ENCODE measurements at places on chromosomes 4 and X.

DNA sequence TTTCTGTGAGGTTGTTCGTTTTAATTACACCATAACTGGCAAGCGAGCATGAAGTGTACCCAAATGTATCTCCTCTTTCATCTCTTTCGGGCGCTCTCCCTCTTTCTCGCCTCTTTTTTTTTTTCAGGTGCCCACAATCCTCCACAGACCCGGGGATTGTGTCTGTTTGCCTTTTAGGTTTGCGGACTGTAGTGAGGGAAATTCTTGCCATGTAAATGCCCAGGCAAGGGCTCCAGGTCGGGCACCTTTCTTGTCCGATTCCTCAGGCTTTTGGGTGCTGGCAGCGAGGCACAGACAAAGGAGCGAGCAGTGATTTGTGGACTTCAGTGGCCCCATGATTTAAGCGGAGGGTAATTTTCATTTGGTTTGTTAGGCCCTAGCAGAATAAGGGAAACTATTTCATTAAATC, 1.1 kb upstream of the PHOX2B start:
- no peak for DNase-seq

GRCh38 chrX:76420237-76420636, 7.3 kb upstream of the MAGEE1 start:
- no peak for DNase-seq

DNA sequence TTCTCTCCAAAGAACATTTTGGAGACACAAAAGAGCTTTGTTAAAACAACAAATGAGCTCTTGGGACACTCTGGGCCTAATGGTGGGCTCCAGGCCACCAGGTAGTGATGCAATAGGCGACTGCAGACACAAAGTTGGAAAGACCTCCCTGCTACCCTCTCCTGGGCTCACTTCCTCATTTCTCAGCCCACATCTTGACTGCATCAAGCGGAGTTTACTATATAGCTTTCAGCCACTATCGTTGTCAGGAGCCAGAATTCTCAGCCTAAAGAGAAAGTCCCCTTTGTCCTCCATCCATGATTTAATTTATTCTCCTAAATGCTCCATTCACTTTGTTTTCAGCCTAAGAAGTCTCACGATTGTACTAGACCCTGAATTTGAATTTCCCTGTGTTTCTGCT, 114.9 kb downstream of the EFHC2 start:
- no peak for DNase-seq

DNA sequence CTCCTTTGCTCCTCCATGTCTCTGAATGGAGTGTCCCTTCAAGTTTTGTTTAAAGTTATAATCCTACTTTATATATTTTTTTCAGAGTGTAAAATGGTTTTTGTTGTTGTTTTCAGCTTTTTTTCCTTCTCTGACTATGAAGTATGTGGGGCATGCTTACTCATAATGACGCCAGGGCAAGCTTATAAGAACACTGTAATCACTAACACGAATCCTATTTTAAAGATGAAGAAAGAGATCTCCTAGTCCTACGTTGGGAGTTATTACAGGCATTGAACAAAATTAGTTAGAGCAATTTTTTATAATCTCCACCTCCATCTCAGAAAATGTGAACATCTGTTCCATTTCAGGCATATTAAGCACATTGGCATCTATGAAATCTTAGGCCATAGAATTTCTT, 268.1 kb upstream of the MAGEB2 start:
- DNase-seq: no peak

DNA sequence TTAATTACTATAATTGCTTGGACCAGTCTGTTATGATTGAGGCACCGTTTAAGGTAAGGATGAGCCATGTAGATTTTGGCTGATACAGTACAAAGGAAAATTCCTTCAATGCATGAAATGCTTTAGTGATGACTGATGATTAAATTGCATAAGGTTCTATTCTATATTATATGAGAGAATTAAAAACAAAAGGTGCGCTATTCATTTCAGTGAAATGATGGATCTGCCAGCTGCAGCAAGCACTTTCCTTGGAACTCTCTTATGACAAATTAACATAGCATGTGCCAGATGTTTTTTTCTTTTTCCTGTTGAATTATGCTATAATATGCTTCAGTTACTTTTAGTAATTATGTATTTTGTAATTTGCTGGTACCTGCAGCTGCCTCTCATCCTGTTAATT, 98.5 kb downstream of the JADE1 start:
- no peak for DNase-seq

DNA sequence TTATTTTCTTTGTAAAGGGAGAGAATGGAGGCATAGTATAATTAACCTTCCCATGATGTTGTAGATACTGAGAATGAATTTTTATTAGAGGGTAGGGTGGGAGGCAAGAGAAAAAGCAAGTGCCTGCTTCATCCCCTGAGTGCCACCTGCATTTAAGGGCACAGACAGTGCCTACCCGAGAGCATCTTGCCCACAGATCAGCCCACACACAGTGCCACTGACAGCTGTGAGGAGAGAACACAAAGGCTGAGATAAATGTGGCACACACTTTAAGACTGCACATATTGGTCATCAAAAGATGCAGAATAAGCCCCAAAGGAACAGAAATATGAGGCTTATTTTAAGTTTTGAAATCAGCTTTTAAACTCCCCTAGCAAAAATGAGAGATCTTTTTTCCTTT, 250.8 kb downstream of the SLC39A8 start:
- no peak for DNase-seq

- no peak for DNase-seq
Measured at GRCh38 chr4:167452922-167453430, 218.7 kb upstream of the SPOCK3 start.

GRCh38 chrX:119828446-119828845, 24.3 kb downstream of the UPF3B start:
- no peak for DNase-seq

GRCh38 chr4:100294356-100294755, 104.1 kb upstream of the DDIT4L start:
- no peak for DNase-seq

GRCh38 chr4:37561196-37561802, 124.9 kb downstream of the RELL1 start:
- DNase-seq: no peak

DNA sequence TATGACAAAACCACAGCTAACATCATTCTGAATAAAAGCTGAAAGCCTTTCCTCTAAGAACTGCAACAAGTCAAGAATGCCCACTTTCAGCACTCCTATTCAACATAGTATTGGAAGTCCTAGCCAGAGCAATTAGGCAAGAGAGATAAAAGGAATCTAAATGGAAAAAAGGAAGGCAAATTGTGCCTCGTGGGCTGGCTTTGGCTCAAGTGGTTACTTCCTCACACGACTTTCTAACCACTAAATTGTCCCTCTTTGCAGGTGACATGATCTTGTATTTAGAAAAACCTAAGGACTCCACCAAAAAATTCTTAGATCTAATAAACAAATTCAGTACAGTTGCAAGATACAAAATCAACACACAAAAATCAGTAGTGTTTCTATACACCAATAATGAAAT, 57.2 kb downstream of the SCML2 start:
- no peak for DNase-seq

DNA sequence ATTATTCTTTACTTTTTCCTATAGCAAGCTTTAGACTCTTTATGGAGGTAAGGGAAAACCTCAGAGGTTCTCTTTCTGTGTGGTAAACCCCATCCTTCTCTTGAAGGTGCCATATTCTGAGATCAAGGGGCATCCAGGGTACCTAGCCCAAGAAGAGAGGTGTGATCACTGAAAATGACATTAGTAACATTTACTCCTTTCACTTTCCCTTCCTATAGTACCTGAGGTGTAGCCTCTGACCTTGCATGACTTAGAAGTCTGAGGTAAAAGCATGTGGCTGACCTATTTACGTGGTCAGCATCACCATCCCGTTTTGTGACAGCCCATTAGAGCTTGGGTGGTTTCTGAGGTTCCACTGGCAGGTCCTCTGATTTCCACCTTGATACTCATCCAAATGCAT, 25.7 kb downstream of the SGMS2 start:
- no peak for DNase-seq

- no peak for DNase-seq
Measured at GRCh38 chr4:138561276-138561880, 319.2 kb upstream of the SLC7A11 start.

- no peak for DNase-seq
Measured at GRCh38 chrX:629230-630006, 1.2 kb upstream of the SHOX start.

DNA sequence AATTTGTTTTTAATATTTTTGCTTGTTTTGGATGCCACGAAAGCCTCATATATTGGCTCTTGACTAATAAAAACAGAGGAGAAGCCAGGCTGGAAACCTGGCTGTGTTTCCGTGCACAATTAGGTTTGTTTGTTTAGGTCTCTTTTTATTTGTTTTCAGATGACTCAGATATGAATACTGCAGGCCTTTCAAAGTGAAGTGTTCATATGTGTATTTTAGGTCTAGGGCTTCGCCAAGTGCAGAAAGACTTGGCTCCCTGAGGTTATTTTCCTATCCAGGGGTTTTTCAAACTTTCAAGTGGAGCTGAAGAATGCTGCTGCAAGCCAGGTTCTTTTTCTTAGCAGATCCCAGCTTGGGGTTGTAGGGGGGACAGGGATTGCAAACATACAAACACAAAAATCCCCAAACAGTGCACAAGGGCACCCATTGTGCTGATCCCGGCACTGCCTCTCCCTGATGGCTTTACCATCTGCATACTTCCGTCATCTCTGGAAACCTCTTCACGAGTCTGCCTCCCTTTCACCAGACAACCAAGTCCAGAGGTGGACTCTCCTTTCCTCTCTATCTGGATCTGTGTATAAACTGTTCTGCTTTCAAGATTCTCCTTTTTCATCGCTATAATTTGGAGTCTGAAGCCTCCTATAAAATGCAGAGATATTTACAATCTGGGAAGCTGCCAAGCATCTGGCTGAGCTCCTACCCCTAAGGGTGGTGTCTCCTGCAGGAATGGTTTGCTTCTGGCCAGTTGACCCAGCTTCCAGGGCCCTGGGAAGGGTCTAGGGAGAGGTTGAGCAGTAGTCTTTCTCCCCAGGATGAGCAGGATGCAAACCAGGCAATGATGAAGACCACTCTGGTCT, 108.6 kb downstream of the SMIM20 start:
- no peak for DNase-seq

GRCh38 chr4:2768921-2769336, 12.8 kb upstream of the TNIP2 start:
- DNase-seq: no peak

DNA sequence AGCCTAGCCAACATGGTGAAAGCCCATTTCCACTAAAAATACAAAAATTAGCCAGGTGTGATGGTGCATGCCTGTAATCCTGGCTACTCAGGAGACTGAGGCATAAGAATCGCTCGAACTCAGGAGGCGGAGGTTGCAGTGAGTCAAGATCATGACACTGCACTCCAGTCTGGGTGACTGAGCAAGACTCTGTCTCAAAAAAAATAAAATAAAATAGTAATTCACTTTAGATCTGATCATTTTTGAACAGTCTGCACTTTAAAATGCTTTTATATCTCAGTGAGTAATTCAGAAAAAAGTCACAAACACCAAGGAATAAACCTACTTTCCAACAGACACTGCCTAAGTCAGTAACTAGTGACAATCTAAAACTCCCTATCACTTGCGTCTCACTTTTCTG, 25.6 kb upstream of the CORIN start:
- no peak for DNase-seq

DNA sequence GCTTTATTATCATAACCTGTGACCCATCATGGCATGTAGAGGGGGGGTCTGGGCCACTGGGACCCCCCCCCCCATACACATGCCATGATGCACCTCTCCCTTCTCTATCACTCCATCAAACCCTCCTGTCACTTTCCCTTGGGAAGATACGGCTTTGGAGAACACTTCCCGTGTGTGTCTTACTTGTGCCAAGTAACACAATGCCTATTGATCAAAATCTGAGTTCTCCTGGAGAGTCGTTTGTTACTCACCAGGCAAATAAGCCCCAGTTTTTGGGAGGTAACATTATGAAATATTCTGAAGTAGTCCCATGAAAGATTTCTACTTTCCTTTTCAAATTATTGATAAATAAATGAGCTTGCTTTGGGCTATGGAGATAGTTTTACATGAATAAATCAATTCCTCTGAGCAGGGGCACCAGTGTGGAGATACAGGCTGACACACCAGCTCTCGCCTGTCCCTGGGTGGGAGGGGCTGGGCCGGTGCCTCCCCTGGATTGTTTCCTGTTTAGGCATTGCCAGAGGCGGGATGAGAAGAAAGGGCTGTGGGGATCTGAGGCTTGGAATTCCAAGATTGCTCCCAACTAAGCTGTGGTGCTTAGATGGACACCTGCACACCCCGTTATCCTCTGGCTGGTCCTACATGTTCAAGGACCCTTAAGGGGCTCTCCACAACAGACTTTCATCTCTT, 63.2 kb upstream of the WWC2 start:
- DNase-seq: no peak

- no peak for DNase-seq
Measured at GRCh38 chrX:110087485-110088356, 84.8 kb downstream of the TMEM164 start.
